ENCODE measurements at places on chromosomes 6 and 20. TPM values are rescaled to one million over a fixed set of nuclear protein-coding genes. Genes with fewer than 3 reads are reported as not detected.
A peak's percentile ranks its signal among the peaks of the same experiment; 100 is the strongest.

Gene PAQR8
- 31.3 TPM for polyA plus RNA-seq

Gene CLPSL2
- polyA plus RNA-seq: not detected

Gene COX7A2
- 291 TPM for polyA plus RNA-seq

Gene LCA5
- polyA plus RNA-seq: 12.9 TPM

DNA sequence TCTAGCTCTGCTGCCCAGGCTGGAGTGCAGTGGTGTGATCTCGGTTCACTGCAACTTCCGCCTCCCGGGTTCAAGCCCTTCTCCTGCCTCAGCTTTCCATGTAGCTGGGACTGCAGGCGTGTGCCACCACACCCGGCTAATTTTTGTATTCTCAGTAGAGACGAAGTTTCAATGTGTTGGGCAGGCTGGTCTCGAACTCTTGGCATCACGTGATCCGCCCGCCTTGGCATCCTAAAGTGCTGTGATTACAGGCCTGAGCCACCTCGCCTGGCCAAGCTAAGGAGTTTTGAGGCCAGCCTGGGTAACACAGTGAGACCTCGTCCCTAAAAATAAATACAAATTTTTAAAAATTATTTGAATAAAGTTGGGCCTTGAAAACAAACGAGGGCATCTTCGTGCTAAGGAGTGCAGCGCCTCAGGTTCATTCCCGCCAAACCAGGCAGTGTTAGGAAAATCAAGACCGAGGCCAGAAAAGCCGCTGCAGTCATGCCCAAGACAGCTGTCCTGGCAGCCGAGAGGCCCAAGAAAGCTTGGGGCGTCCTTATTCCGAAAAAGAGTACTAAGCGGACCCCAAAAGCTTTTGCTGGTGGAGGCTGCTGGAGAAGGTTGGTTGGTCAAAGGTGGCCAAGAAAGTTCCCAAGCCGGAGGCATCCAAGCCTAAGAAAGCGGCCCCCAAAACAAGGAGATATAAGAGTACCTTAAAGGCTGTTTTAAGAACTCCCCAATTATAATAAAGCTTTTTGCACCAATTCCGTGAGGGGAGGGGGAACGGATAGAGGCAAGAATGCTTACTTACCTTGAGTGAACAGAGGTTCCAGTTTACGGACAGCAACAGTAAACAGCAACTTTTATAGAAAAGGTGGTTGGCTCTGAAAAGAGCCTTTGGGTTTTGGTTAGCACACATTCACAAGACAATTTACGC lies 109.0 kb downstream of the HFE start:
- DNase-seq: no peak

DNA sequence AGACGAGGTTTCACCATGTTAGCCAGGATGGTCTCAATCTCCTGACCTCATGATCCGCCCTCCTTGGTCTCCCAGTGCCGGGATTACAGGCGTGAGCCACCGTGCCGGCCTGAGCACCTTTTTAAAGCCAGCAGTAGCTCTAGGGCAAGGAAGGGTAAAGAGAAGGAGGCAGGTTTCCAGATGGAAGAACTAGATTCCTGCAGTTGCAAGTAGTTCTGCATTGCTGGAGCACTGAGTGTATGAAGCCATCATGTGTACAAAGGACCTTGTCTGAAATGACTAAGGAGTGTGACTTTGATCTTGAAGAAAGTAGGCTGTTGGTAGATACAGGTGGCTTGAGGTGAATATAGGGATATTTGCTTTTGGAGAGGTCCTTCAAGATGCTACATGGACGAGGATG lies 4.2 kb downstream of the OR2A4 start:
- no peak for DNase-seq

DNA sequence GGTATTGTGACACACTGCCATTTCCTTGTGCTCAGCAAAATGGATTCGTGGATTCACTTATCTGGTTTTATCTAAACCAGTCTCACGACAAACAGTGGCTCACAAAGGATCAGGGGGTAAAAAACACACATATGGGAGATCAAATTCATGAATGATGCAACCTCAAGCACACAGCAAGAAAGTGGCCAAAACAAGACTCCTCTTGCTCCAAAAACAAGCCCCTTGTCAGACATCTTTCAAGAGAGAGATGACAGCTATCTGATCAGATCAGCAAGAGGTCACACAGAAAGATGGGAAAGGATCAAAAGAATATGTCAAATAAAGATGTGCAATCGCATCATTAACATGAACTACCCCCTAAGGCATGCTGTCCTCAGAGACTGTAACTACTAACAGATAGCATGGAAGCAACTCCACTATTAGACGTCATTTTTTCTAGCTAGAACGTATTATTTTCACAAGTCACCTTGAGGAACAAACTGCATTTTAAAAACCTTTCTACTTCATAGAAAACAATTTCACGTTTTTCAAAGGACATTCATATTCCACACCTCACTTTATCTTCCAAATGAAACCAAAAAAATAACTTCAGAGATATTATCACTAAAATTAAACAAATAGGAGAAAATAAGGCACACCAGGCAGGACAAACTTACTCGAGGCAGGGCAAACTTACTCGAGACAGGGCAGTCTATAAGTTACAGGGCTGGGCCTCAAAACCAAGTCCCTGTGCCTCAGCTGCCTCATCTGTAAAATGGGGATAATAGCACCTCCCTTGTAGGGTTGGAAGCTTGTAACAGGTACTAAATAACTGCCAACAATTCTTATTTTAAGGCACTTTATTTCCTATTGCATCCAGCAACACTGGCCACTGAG lies 122.3 kb downstream of the PREX1 start:
- no peak for DNase-seq

- no peak for DNase-seq
These were observed 230.4 kb upstream of the CST7 start for GRCh38 chr20:24718696-24719095.

GRCh38 chr6:122154155-122154554 lies 245.3 kb upstream of the HSF2 start:
- no peak for DNase-seq

DNA sequence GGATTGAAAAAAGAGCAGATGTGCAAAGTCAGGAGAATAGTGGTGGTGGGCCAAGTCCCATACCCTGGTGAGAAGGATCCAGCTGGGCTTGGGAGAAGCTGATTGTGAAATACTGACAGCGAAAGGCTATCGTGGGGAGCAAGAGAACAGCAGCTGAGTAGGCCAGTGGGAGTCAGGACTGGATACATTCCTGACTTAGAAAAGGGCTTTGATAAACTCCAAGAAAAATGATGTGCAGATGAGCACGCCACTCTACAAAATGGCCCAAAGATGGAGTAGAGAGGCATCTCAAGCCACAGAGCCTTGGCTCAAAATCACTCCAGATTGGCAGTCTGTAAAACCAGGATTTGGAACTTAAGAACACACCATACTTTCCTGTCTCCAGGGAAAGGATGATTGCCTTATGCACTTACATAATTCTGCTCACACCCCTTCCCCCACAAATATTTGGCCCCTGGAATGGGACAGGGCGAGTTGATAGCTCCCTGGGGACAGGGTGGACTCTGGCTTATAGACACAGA lies 578.7 kb downstream of the MAFB start:
- no peak for DNase-seq

GRCh38 chr6:25831532-25832306 lies at the start of gene SLC17A1:
TSS of gene SLC17A1 (minus strand) at chr6:25832052. CDS start at chr6:25830557, 1,495 bp downstream.
- DNase-seq: no peak

GRCh38 chr6:7825986-7826385 lies 84.6 kb downstream of the TXNDC5 start:
- no peak for DNase-seq

DNA sequence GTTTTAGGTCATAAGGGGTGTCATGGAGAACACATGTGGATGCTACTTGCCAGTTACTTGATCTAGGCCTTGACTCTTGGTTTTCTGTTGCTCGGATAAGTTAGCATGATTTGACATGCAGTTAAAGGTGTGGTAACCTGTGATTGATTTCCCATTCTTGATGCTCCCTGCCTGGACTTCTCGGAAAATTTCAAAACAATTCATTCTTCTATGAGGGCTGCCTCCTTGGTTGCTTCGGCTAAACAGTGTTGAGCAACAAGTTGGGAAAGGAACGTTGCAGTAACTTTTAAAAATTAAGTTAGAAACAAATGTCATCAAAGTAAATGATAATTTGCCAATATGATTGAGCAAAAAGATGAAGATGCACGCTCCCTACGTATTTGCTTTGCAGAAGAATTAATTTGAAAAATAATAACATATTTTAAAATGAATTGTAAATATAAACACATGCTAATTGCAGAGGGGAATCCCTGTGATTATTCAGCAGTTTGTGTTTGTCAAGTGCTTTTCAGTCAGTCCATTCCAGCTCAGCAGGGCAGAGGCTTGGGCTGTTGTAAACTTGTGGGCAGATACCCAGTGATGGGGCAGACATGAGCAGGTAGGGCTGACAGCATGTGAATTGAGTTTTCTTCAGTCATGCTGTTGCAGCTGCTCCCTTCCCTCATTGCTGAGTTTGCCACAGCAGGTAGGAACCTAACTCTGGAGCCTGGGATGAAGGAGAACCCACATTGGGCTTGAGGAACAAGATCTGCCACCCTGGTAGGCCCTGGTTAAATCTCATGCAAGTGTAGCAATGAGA lies 110.2 kb downstream of the ESR1 start:
- no peak for DNase-seq

GRCh38 chr20:50724851-50725723 lies 6.3 kb upstream of the PARD6B start:
- no peak for DNase-seq

DNA sequence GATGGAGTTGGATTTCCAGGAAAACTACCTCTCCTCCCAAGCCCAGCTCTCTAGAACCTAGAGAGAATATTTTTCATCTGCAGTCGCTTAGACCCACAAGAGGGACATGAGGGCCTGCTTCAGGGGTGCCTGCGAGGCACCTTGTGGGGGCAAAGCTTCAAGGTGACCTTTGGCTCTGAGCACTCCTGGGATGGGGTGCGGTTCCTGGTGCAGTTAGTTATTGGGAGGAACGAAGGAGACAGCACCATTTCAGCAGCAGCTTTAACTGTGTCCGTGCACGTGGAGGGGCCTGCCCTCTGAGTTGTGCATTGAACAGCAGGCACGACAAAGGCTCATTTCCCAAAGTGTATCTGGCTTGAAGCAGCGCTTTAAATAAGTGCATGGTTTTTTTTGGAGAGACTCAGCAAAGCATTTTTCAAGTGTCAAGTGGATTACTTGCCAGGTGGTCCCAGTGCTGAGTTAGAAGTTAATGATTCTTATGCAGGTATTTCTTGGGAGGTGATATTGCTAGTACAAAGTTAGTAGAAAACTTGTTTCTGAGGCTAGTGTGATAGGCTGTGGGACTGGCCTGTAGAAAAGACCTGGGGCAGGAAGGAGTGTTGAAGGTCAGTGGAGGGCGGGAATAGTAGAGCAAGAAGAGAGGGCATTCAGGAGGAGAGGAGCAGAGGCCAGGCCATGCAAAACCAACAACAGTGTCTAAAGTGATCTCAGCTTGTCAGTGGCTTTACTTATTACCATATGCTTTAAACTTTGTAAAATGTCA lies 3.8 kb downstream of the IGF2R start:
- DNase-seq: no peak

DNA sequence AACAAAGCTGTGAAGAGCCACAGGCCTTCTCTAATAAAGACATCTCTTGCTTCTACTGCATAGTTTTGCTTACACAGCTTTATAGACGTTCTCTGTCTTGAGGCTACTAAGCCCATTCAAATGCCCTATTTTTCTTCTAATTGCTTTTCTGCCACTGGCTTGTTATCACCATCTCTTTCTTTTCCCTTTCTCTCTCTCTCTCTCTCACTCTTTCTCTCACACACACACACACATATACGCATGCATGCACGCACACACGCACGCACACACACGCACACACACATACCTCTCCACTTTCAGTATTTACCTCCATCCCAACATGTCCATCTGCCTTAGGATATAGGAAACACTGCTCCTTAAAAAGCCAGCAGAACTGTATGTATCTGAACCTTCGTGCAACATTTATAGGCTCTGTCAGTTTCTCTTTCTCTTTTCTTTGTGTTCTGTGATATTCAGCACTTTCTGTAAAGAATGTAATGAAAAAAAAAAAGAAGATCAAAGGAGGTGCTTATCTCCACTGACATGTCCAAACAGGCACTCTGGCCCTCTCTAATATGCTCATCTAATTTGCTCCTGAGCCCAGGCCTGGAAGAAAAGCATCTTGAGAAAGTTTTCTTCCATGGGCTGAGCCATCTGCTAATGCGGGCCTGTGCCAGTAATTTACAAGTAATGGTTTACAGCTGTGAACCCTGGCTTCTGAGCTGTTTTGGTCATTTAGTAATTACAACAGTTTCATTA lies 1046.7 kb upstream of the MAP3K7 start:
- DNase-seq: no peak

- DNase-seq: no peak
These were observed 29.4 kb downstream of the TRPC4AP start for GRCh38 chr20:35063168-35063567.

DNA sequence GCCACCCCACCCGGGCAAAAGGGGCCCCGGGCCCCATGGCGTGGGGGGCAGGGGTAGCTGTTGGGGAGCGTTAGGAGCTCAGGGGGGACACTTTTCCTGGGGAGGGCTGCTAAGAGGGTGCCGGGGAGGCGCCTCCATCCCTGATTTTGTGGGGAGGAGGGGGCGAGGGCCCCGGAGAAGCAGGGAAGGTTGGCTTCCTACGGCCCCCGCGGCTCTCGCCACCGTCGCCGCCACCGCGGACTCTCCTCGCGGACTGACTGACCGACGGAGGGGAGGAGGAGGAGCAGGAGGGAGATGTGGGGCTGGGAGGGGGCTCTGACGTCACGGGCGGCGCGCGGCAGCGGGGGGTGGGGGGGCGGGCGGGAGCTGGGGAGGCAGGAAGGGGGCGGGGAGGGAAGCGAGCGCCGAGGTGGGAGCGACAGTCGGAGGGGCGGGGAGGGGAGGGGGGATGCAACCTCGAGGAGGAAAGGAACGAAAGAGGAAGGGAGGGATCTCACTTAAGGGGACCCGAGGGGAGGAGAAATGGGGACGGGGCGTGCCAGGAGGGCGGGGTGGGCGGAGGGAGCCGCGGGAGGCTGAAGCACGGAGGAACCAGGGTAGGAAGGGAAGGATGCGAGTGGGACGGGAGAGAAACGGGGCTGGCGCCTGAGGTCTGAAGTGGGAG lies 5.1 kb downstream of the GABBR1 start:
- peak; percentile 56 for DNase-seq

DNA sequence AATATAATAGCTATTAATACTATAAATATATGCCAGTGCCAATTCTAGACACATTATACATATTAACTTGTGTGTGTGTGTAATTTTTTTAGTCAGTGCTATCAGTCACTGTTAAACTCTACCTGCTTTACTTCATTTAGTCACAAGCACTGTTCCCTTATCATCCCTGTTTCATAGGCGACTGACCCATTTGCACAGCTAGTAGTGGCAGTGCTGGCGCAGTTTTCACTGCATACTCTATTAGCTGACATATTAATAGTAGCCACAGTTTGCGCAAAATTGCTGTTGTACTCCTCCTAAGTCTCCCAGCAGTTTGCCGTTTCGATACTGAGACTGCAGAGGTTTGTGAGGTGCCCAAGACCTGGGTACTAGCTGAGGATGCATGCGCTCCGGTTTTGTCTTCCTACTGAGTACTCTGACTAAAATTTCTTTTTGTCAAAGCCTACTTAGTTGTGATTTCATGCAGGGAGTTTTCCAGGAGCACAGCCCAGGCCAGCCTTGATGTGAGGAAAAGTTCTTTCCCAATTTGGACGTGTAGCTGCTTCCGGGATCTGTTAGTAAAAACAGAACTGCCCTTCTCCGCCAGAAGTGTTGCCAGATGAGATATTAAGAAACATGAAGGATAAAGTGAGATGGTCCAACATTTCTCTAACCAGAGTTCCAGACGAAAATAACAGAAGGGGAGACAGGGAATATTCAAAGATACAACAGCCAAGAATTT lies 5.6 kb downstream of the BAG2 start:
- no peak for DNase-seq

Measured in right renal cortex interstitium (tissue), 3 donors.